ENCODE measurements at places on chromosomes 2 and 18.
A peak's percentile ranks its signal among the peaks of the same experiment; 100 is the strongest.

DNA sequence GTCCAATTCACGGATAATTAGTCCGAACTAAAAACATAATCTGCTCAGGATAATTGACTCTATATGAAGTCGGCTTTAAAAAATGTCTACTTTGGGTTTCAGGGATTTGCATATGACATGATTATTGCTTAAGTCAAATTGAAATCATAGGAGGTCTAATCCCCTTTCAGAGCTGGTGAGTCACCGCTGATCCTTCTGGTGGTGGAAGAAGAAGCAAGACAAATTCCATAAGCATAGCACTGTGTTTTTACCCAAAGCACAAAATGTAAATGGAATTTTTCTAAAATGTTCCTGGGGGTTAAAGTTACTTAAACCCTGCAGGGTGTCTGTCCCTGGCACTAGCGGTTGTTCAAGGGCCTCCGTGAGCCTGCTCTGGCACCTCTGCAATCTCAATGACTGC is 460.2 kb downstream of the LRATD1 start:
- peak; percentile 68 for DNase-seq

- no peak for DNase-seq
These were observed 22.6 kb upstream of the PROKR1 start for GRCh38 chr2:68620772-68621171.

DNA sequence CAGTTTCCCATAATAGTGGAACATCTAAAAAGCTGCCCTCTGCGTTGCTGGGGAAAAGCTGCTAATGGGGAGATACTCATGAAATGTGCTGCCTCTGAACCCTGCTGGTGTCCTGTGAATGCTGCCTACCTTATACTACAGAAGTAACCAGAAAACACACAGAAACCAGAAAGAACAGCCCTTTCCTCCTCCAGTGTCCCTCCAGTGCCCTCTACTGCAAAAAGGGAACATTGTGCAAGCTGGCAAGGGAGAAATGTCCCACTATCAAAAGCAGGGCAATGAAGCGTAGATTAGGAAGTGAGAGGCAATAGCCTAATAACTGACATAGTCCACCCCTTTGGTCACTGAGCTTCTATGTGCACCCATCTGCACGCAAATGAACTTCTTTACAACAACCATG is 162.7 kb upstream of the ETAA1 start:
- DNase-seq: peak; percentile 49

DNA sequence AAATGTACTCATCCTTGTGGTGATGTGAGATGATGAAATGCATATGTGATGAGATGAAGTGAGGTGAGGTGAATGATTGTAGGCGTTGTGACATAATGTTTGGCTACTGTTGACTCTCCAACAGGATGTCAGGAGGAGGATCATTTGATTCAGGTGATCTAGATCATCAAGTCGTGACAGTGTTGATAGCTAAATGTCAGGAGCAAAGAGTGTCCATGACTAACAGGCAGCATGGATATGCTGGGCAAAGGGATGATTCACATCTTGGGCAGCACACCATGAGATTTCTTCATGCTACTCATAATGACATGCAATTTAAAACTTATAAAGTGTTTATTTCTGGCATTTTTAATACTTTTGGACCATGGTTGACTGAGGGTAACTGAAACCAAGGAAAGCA is 40.2 kb upstream of the UBXN4 start:
- DNase-seq: peak; percentile 68

DNA sequence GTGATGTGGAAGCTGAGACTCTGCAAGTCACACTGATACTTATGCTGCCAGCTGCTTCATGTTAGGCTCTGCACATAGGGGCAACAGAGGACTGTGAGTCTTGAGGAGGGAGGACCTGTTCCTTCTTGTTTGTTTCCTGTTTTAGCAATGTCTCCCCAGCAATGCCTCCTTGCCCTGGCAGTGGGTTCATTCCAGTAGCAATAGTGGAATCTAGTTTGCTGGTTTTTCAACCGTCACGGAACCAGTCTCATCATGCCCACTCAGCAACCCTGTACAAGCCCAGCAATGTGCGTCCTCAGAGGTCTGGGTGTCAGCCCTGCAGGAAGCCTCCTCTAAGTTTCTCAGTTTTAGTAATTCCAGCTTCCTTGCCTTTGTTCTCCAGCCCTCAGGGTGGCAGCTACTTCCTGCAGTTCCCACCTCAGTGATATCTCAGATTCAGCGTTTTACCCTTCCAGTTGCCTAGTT is 20.5 kb upstream of the ITGB6 start:
- DNase-seq: no peak

- no peak for DNase-seq
These were observed 239.9 kb downstream of the PAX3 start for GRCh38 chr2:222058819-222059445.

- DNase-seq: peak; percentile 79
These were observed 272.3 kb upstream of the COL3A1 start for GRCh38 chr2:188701836-188702235.

- DNase-seq: no peak
These were observed 660.5 kb upstream of the HS6ST1 start for GRCh38 chr2:128979182-128979581.

DNA sequence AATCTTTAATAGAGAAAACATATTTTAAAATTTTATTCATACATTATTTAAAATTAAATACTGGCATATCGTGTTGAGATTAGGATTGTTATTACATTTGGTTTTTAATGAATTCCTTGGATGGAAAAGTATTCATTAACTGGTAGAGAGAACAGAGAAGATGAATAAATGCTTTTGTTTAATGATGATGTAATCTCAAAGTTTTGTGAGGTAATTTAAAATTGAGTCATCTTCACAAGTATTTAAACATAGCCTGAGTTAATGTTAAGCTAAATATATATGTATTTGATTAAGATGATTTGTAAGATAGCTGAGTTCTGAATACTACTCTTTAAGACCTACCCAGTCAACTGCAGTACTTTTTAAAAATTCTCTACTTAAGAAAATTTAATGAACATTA is 713.4 kb upstream of the VRK2 start:
- DNase-seq: peak; percentile 10

GRCh38 chr2:224078656-224079055 is 39.6 kb upstream of the SERPINE2 start:
- DNase-seq: no peak

DNA sequence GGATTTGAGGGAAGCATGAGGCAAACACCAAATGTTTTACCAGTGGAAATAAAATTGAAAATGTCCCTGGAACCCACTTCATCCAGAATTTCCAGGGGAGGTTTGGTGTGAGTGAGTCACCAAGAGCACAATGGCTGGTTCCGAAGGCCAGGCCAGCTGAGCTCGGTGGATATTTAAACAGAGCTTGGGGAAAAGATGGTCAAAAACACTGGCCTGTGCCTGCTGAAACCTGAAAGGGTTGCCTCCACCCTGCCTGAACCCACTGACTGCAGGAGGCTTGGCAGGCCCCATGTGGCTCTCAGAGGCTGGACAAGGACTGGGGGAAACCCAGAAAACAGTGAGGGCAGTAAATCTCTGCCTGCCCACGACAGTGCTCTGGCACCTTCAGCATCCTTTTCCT is 93.9 kb downstream of the TTC32 start:
- no peak for DNase-seq

GRCh38 chr18:11368020-11368419 is 218.7 kb upstream of the PIEZO2 start:
- peak; percentile 56 for DNase-seq

DNA sequence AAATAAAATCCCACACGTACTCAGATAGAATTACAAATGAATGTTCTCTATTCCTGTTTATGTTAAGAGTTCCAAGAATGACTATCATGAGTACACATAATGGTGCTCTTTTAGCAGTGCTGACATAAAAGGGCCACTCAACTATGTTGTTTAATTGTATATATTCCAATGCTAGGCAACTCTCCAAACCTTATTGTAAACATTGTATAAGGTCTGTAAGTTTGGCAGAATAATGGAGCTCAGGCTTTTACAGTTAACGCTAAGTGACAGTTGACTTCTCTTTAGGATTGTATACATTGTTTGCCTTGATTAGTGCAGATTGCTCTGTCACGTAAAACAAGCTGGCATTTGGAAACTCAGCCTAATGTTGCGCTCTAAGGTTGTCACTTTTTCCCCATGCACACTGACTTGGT is 20.8 kb downstream of the RBMS1 start:
- peak; percentile 68 for DNase-seq

DNA sequence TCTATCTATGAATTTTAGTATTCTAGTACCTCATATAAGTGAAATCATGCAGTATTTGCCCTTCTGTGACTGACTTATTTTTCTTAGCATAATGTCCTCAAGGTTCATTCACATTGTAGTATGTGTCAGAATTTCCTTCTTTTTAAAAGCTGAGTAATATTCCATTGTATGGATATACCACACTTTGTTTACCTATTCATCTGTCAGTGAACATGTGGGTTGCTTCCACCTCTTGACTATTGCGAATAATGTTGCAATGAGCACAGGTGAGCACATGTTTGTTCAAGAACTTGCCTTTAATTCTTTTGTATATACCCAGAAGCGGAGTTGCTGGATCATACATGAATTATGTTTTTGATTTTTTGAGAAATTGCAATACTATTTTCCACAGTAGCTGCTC is 187.4 kb upstream of the RBMS1 start:
- DNase-seq: no peak

DNA sequence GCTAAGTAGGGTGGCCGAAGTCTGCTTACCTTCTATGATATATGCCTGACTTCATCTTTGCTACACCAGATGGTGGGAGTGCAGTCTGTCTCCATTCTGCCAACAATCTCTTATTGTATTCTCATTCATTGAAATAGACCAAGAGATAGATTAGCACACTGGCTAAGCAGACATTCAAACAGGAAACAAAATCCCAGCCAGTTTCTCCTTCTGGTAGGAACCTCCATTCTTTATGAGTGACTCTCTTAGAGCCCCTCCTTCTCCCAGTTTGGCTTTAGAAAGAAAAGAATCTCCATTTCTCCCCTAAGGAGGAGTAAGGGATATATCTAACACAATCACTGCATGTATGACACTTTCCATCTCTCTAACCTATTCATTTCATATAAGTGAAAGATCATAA is 118.9 kb upstream of the COL5A2 start:
- DNase-seq: peak; percentile 38

DNA sequence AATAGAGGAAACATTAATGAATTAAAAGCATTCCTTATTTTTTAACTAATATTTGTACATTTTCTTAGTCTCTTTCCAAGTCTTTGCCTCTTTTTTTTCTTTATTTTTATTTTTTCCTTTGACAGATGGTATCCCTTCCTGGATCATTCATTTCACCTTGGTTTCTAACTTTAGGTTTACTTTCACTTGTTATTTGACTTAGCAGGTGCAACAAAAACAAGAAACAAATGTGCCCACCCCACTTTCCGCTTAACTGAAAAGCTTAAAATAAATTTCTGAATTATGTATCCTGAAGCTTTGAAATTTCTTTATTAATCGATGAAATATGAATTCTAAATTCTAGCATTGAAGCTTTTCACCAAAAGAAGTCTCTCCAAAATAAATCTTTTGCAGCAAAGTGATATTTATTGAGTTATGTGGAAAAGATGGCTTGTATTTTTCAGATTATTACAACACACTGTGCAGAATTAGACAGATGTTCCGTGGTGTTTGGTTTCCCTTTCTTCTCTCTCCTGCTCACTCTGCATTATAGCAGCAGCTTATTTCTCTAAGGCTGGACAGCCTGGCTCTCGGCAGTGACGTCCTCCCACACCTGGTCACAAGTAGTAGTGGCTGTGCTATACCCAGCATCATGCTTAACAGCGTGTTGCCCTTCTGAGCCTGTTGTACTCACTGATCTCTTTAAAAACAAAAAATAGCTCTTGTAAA is 99.1 kb upstream of the ZNF397 start:
- no peak for DNase-seq

Measured in ELR (cell line).